ENCODE measurements at places on chromosomes 3 and 15. TPM values are rescaled to one million over a fixed set of nuclear protein-coding genes. Genes with fewer than 3 reads are reported as not detected.

The RABL3 gene
- 23.5 TPM for total RNA-seq

The HSPBAP1 gene
- total RNA-seq = 6.2 TPM

The LRIG1 gene
- total RNA-seq = 56.7 TPM

GRCh38 chr3:81622395-81622794, 139.1 kb downstream of the GBE1 start:
- DNase-seq = no peak

GRCh38 chr15:39774688-39775267, 7.9 kb downstream of the FSIP1 start:
- no peak for DNase-seq

DNA sequence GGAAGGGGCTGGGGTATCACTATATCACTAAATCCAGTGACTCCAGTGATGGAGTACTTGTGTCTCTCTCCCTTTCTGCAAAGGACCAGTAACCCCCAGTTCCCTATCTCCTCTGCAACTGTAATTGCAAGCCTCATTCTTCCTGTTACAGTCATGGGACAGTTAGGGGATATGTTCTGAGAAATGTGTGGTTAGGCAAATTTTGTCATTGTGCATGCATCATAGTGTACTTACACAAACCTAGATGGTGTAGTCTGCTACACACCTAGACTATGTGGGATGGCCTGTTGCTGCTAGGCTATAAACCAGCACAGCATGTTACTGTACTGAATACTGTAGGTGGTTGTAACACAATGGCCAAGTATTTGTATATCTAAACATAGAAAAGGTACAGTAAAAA, 2.2 kb downstream of the VPS8 start:
- DNase-seq = no peak
